ENCODE measurements at places on chromosomes 5 and 9.

DNA sequence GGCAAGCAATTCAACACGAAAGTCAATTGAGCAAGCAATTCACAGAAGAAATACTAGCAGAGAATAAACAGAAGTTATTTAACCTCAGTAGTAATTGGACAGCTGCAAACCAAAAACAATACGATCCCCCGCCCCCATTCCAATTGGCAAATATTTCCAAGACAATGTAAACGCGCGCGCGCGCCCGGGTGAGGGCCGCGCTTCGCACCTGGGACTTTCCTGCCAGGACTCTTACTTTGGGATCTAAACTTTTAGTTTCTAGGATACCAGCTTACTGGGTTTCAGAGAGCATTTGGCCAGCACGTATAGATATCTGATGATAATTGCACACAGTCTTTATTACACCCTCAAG lies 8.6 kb downstream of the RUFY1 start:
- peak; percentile 12 for DNase-seq

DNA sequence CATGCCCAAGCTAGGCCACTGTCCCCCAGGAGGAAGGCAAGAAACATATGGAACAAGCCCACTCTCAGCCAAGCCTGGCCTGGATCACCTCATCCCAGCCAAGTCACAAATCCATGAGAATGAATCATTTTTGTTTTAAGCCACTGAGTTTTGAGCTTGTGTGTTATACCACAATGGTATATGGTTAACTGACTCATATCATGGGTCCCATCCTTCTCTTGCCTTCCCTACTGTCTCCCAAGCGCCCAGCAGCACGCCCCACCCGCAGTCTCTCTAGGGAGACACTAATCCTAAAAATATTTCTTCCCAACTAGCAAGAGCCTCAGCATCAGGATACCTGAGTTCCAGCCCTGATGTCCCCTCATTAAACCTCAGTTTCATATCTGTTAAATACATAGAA lies 248.1 kb downstream of the CDK5RAP2 start:
- no peak for DNase-seq

DNA sequence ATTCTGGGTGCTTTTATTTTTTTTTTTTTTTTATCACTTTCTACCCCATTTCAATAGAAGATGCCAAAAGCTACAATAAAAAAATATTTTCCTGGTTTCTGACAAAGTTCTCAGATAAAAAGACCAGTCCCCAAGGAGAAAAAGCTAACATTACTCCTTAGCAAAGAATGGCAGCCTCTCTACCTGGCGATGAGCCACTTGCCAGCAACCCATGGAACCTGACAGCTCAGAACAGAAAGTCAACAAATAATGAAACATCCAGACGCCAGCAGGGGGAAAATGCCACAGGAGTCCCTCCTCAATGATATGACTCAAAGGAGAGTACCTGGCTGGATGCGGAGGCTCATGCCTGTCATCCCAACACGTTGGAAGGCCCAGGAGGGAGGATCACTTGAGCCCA lies 123.2 kb downstream of the MYO10 start:
- no peak for DNase-seq

DNA sequence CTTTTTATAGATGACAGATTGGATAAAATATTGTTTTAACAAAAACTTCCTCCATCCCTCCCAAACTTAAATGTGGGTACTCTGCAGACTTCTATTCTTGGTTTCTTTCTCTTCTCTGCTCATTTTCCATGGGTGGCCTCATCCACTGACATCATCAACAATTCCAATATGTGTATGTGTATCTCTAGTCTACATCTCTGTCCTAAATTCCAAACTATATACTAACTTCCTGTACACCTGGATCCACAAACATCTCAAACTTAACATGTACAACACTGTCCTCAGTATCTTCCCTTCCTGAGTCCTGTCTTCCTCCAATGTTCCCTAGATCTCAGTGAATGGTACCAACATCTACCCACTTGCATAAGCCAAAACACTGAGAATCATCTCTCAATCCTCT lies 28.5 kb upstream of the CDK5RAP2 start:
- no peak for DNase-seq

DNA sequence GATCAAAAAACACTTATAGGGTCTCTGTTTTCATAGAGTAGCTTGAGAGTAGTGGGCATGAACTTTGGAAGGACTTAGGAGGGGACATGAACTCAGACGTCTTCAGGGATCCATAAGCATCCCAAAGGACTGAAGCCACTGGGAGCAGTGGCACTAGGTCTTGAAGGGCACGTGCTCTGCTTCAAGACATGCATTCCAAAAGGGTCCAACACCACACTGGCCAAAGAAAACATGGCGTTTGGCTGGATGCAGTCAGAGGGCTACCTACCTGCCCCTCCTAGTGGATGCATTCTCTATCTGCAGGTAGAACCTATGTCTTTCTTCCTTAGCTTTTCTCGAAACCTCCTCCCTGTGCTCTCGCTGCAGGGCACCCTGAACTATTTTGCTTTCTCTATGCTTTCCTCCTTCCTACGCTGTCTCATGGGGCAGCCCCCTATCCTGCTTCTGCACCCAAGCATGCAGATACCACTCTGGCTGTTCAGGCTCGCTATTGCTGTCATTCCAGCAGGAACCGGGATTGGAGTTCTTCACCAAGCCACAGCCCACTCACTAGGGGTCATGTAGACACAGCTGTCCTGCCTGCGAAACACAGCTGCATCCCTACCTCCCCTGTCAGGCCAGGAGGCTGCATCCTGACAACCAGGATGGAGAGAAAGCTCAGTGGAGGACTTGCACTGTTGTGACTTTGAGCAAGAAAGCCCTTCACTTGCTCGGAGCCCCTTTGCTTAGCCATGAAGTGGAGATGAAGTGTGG lies 11.9 kb downstream of the FAM240B start:
- DNase-seq, result no peak

GRCh38 chr9:78958892-78959291 lies 612.9 kb upstream of the TLE4 start:
- DNase-seq, result no peak

DNA sequence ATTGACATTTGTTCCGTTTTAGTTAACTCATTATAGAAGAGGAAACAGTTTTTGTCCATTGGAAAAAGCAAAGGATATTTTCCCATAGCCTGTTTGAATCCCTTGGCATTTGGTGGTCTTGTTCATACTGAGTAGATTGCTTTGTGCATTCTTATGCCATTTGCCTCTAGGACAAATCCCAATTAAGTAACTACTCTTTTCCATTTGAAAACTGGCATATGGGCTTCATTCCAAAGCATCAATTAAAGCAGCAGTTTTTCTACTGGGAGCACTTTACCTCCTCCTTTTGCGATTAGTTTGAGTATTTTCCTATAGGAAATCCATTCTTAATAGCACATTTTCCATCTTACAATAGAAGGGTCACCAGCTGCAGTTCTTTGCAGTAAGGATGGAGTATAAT lies 31.2 kb downstream of the GPR21 start:
- DNase-seq, result no peak

GRCh38 chr5:84301535-84301934 lies 83.1 kb downstream of the EDIL3 start:
- no peak for DNase-seq

DNA sequence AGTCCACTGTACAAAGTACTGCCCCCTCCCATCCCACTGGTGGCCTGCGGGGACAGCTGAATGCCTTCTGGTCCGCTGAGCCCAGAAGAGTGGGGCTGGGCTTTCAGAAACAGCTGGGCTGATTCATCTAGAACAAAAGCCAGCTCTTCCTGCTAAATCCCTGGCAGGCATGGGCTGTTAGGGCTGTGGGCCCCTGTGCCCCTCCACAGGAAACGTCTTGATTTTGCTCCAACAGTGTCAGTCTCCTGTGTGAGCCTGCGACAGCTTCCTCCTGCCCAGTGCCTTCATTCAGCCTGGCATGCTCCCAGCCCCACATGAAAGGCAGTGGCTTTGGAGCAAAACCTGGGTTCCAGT lies 6.9 kb upstream of the GSN start:
- DNase-seq, result no peak

GRCh38 chr9:130327781-130328348 lies 62.3 kb downstream of the HMCN2 start:
- DNase-seq, result no peak

DNA sequence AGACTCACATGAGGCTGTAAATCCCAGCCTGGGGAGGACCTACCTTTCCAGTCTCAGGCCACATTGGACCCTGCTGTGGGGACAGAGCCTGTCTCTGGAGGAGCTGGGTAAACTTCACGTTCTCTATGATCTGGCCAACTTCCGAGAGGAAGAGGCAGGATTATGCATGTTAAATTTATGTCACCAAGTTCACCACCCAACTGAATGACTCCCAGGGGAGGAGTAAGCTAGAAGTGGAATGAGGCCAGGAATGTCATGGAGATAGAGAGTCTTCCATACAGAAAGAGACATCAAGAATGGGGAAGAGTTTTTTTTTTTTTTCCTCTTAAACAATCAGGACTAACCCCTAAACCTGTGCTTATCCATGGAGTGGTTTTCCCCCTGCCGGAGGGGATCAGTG lies 90.3 kb upstream of the PALM2AKAP2 start:
- DNase-seq, result no peak

GRCh38 chr9:96048956-96049831 lies 173.7 kb downstream of the ERCC6L2 start:
- no peak for DNase-seq

DNA sequence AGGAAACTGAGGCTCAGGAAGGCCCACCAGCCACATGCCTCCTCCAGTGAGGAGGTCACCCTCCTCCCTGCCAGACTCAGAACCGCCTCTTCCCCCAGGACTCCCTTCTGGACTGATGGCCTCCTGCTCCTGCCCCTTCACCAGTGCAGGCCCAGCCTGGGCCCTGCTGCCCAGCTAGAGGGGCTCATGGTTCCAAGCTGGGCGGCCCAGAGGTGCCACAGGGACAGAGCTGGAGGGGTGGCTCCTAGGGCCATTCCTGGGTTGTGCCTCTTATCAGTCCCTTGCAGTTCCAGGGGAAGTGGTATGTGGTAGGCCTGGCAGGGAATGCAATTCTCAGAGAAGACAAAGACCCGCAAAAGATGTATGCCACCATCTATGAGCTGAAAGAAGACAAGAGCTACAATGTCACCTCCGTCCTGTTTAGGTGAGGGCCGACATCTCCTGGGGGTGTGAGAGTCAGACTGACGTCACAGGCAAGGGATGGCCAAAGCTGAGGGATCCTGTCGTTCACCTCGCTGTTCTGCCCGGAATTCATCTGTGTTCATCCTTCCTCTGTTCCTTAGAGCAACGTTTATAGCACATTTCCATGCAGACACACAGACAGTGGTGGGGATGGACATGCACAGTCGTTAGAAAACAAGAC lies 819 bp downstream of the LCN2 start:
- DNase-seq, result no peak

DNA sequence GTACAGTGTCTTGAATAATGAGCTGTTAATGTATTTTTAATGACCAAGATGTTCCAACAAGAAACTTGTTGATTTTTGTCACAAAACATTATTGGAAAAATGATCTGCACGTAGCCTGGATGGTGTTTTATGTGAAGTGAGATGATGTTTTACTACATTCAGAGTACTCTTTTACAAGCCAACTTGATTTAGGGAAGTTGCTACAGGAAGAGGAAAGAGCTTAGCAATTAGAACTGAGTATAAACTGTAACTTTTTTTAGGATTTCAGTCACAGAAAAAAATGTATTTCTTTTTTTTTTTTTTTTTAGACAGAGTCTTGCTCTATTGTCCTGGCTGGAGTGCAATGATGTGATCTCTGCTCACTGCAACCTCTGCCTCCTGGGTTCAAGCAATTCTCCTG lies 113.6 kb upstream of the ADRA1B start:
- DNase-seq, result no peak

DNA sequence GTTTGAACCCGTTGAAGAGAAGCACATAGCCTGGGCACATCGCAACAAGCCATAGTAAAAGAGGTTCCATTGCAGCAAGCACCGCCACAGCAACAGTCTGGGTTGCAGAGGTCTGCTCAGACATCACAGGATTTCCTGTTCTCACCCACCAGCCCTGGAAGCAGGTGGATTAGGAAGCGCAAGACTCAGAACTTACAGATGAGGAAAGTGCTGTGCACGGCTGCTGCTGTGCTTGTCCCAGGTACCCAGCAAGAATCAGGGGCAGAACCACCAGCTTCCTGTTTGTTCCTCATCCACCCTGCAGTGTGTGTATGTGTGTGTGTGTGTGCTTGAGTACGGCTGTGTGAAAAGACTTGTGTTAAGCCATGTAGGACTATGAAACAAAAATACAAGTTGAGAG lies 124.7 kb upstream of the IRX2 start:
- no peak for DNase-seq

DNA sequence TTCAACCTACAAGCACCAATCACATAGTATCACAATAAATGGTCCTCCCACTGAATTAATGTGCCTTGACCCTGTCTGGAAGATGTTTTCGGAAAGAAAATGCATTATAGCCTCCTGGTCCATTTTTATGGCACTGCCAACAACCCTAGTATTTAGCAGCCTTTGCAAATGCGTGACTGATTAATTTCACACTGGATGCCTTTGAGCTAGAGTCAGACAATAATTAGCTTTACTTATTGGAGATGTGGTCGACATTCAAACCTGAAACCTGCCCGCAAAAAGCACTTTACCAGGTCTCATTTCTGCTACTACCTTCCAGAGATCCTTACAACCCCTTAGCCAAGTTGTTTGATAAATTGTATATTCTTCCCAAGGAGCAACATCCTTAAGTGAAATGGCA lies 119.3 kb upstream of the DPYSL3 start:
- DNase-seq, result no peak

DNA sequence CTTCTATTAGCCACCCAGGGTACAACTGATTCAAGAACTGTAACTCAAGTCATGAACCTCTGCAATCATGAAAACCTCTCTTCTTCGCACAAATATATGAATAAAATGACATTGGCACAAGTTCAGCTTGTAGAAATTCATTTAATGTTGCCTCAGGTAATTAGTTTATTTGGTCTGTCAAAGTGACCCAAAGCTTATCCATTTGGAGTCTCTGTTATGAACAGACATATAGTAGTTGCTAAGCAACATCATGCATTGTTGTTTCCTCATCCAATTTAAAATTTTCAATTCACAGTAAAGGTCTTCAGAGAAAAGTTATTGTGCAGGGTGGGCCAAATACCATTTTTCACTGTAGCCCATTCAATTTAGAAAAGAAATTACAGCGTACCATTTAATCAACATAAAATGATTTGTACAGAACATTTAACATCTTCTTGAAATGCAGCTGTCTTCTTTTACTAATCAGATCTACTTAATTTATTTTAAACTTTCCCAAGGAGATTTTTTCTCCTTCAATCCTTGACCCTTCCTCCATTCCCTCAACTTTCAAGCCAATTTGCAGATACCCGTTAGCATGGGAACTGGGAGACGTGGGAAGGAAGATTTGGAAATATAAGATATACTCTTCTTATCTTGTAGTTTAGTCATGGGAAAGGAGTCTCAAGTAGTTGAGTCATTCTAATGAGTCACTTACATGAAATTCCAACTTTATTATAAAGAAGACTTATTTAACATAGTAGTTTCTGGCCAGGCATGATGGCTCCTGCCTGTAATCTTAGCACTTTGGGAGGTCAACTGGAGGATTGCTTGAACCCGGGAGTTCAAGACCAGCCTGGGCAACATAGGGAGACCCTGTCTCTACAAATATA lies 231.3 kb downstream of the ATPSCKMT start:
- no peak for DNase-seq

GRCh38 chr9:7523426-7524043 lies 276.0 kb downstream of the DMAC1 start:
- DNase-seq, result no peak

GRCh38 chr9:136564379-136564988 lies 18.6 kb upstream of the NOTCH1 start:
- DNase-seq, result no peak

GRCh38 chr9:126561582-126561981 lies 52.1 kb upstream of the LMX1B start:
- no peak for DNase-seq

GRCh38 chr9:105663914-105664313 lies 1.7 kb downstream of the TAL2 start:
- no peak for DNase-seq

GRCh38 chr5:9951865-9952516 lies 297.7 kb downstream of the ATPSCKMT start:
- no peak for DNase-seq

Data from activated CD8-positive, alpha-beta T cell treated with anti-CD3 and anti-CD28 coated beads for 36 hours (primary cell).